ENCODE measurements at places on chromosomes 6 and 20. TPM values are rescaled to one million over a fixed set of nuclear protein-coding genes. Genes with fewer than 3 reads are reported as not detected.

The LST1 gene
- total RNA-seq = 15.1 TPM

DNA sequence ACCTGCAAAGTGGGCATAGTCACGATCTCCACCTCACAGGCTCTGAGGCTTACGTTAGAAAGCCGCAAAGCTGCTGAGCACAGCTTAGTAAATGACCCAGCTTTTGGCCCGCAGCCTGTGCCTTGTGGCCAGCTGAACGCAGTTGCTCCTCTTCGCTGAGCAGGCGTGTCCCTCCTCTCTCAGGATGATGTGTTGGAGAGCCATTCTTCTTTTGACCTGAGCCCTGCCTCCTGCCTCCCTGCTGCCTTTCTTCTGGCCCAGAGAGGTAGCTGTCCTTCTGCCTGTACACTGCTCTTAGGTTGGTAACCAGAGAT, 47.6 kb upstream of the MYL9 start:
- no peak for DNase-seq

GRCh38 chr20:36881888-36882287, 6.0 kb downstream of the TLDC2 start:
- no peak for DNase-seq

DNA sequence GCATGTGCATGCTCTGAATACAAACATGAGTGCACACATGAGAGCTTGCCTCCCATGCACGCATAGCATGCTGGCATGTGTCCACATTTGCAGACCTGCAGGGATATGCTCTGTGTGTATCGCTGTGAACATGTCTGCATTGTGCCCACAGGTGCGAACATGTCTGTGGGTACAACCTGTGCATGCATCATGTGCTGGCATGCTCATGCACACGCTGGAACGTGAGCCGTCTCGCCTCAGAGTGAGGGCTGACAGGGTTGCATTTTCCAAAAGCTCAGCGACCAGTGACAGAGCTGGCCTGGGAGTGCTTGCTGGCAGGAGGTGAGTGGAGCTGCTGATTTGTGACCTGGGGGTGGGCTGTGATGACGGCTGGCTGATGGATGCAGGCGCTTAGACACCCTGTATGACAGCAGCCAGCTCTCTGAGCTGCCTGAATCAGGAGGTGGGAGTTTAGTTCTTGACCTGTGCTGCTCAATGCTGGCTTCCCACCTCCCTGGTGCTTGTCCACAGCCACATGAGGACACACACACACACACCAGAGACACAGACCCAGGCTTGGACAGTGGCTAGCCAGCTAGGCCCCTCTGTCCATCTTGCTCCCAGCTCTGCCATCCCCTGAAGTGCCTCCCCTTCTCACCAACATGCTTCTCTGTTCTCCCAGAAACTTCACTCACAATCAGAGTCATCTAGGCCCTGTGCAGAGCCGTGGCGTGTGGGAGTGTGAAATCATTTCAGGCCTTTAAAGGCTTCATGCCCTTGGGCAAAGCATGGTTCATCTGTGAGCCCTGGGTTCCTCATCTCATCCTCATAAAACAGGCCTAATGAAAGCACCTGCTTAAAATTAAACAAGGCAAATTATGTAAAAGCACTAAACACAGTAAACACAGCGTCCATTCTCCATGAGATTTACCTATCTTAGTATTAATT, 51.4 kb downstream of the CD40 start:
- DNase-seq = no peak

The OPRM1 gene
- total RNA-seq = not detected

The FNDC11 gene
- 1.2 TPM for total RNA-seq

DNA sequence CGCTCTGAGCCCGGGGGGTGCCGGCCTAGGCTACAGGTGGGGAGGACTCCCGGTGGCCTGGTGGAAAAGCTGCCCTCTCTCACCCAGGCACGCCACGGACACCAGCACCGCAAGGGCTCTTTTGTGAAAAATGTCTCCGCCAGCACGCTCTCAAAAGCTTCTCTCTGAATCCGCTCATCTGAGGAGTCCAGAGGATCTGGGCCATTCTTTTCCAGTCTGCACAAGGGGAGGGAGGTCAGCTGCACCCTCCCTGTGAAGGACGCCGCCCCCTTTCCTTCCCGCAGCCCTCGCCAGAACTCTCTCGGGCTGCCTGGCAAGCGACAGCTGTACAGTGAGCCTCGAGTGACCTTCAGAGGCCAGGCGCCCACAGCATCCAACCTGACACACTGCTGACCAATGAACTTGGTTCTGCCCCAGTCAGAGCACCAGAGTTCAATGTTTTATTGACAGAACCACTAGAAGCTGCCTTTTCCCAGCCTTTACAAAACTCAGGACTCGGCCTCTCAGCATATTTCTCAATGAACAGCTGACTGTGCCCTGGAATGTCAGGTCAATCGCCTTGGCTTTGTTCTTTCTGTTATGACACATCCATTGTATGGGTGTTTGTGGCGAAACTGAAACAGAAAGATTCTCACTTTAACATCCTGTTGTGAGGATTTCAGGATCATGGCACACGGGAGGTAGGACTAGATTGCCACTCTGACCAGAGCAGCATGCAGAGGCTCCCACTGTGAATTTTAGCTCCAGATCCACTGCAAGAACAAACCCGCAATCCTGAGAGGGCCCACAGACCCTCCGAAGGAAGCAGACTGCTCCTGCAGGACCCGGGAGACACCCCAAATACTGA, 26.7 kb downstream of the SERPINB9 start:
- DNase-seq = no peak

The RAD21L1 gene
- 0.58 TPM for total RNA-seq

GRCh38 chr6:22499815-22500214, 69.6 kb upstream of the HDGFL1 start:
- no peak for DNase-seq

DNA sequence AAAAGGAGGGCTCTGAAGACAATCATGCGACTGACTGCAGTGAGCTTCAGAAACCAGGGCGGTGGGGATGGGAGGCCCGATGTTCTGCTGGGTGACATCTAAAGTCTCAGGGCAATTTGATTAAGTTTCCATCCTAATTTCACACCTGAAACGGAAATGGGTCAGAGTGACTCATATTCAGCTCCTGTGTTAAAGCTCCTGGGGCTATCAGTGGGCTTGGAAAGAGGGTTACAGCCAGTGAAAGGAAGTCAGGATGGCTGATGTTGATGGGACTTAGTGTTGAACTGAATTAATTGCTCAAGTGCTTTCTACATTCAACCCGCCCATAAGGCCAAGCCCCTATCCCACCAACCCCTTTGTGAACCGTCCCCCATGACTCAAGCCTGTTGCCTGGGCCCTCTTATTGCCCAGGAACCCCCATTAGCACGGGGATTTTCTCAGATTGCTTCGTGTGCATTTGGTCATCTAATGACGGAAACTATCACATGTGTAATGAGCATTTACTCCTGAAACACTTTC, 47.1 kb upstream of the TBC1D7 start:
- no peak for DNase-seq

- DNase-seq = no peak
These were observed 360.2 kb downstream of the PREX1 start for GRCh38 chr20:48467622-48468021.

The LBP gene
- not detected for total RNA-seq

DNA sequence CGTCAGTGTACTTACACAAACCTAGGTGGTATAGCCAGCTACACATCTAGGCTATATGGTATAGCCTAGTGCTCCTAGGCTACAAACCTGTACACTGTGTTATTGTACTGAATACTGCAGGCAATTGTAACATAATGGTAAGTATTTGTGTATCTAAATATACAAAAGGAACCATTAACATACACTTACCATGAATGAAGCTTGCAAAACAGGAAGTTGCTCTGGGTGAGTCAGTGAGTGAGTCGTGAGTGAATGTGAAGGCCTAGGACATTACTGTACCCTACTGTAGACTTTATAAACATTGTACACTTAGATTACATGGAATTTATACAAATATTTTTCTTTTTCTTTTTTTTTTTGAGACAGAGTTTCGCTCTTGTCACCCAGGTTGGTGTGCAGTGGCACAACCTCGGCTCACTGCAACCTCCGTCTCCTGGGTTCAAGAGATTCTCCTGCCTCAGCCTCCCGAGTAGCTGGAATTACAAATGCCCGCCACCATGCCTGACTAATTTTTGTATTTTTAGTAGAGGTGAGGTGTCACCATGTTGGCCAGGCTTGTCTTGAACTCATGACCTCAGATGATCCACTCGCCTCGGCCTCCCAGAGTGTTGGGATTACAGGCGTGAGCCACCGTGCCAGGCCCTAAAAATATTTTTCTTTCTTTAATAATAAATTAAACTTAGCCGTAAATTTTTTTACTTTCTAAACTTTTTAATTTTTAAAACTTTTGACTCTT, 15.4 kb upstream of the KIAA1755 start:
- DNase-seq = no peak

The BPI gene
- not detected for total RNA-seq

GRCh38 chr6:136564180-136564579, 14.0 kb upstream of the MAP7 start:
- no peak for DNase-seq

DNA sequence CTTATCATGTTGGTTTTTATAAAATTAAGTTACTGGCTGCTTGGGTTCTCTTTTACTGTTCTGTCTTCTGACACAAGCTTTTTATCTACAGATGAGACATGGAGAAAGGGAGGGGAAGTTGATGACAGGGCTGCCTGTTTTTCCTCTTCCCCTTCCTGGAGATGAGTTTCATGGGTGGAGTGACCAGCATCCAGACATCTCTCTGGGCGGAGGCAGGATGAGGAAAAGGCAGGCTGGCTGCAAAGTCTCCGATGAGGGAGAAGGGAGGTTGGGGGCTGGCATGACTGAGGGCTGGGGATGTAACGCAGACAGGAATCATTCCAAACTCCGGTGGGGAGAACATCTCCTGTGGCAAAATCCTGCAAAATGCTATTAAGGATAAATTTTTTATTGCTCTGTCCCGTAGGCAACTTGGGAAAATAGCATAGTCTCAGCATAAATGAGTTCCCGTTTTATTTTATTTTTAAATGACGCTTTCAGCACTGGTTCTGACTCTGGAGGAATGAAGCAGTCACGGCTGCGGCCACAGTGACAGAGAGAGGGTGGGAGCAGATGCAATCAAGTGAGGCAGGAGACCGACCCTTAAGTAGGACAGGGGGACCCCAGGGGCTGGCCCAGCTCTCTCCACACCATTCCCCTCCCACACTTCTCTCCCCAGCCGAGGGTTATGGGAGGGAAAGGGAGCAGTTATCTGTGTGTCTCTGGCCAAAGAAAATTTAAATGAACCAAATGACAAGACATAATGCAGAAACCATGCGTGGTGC, 108.8 kb upstream of the PMEPA1 start:
- DNase-seq = no peak

The SNAI1 gene
- total RNA-seq = 0.31 TPM

DNA sequence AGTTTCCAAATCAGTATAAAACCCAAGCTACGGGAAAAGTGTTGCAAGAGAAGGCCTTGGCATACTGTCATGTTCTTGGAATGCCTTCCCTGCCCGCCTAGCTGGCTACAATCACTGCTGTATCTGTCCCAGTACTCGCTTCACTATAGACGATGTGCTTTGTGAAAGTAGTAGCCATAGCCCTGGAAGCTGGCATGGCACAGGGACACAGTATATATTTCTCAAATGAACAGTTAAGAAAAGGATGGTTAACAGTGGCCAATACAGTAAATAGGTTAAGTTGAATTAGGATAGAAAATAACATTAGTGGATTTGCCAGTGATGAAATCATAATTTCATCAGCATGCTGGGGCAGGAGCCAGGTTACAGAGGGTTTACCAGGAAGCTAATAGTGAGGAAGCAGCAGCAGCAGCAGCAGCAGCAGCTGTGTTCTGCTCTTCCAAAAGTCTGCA, 499.3 kb downstream of the CDKAL1 start:
- no peak for DNase-seq

The SLC22A1 gene
- 2.2 TPM for total RNA-seq

- no peak for DNase-seq
These were observed 79.1 kb upstream of the SLC22A23 start for GRCh38 chr6:3535776-3536435.

GRCh38 chr6:141685416-141685815, 447.3 kb upstream of the GJE1 start:
- DNase-seq = no peak

The MOG gene
- total RNA-seq = not detected

DNA sequence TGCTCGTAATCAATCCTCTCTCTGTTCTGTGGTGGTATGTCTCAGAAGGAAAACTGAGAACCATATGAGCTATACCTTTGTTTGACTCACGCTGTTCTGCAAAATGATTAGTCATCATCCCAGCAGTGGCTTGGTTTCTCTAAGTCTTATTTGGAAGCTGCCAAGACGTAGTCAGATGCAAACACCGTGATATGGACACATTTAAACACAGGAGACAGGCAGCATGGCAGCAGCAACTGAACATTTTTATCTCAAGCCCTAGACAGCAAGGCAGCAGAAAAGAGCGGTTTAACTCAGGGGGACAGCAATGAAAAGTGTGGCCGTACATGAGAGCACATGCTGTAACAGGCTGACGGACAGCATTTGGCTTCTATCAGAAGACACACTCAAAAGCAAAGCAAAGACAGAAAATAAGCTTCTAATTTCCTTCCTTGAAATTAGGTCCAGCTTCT, 1295.1 kb downstream of the EPHA7 start:
- no peak for DNase-seq

The SLC18B1 gene
- total RNA-seq = 11.8 TPM

The AURKA gene
- 0.95 TPM for total RNA-seq

The RNF217 gene
- 2.7 TPM for total RNA-seq

DNA sequence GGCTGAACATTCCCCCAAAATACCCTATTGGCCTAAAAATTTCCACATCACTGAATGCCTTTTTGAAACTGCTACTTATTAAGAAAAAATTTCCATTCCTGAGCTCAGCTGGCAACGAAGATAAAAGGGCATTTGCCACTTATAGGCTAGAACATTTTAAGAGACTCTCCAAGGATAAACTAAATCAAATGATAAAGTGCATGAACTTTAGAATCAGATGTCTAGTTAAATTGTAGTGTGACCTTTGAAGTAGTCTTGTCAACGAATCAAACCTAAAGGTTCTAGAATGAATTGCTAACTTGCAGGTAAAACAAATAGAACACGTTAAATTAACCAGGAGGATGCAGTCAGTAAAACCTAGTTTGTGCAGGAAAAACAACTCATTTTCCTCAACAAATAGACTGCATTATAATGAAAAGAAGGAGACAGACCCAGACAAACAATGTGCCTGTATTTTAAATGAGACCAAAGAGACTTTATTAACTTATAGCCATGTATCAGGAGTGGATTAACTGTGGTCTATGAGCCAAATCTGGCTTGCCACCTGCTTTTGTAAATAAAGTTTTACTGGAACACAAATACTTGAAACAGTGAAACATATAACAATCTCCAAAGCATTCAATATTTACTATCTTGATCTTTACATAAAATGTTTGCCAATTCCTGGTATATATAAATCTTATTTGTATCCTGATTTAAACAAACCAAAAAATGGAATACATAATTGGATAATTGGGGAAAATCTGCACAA, 184.4 kb downstream of the MEI4 start:
- no peak for DNase-seq

- no peak for DNase-seq
These were observed 8.7 kb upstream of the CST1 start for GRCh38 chr20:23759306-23759940.

GRCh38 chr6:19691465-19692167, 145.6 kb upstream of the ID4 start:
- no peak for DNase-seq

The COL9A1 gene
- total RNA-seq = not detected

The RFX6 gene
- not detected for total RNA-seq

The GPR63 gene
- 0.43 TPM for total RNA-seq

The PRRT1 gene
- total RNA-seq = 3.1 TPM

All from naive thymus-derived CD4-positive, alpha-beta T cell (primary cell).